ENCODE measurements at places on chromosomes 6 and 20. TPM values are rescaled to one million over a fixed set of nuclear protein-coding genes. Genes with fewer than 3 reads are reported as not detected.
A peak's percentile ranks its signal among the peaks of the same experiment; 100 is the strongest.

GRCh38 chr6:139137706-139138105 is 2.8 kb downstream of the HECA start:
- peaks cover 55% of the 10 kb centered on the region for H3K4me1 ChIP-seq
- H3K4me3 ChIP-seq: peak overlapping the region; percentile 86
- no peaks in the 10 kb centered on the region for H3K27me3 ChIP-seq

The CCDC167 gene
- total RNA-seq: 86.3 TPM

The MYLIP gene
- 9.0 TPM for total RNA-seq

DNA sequence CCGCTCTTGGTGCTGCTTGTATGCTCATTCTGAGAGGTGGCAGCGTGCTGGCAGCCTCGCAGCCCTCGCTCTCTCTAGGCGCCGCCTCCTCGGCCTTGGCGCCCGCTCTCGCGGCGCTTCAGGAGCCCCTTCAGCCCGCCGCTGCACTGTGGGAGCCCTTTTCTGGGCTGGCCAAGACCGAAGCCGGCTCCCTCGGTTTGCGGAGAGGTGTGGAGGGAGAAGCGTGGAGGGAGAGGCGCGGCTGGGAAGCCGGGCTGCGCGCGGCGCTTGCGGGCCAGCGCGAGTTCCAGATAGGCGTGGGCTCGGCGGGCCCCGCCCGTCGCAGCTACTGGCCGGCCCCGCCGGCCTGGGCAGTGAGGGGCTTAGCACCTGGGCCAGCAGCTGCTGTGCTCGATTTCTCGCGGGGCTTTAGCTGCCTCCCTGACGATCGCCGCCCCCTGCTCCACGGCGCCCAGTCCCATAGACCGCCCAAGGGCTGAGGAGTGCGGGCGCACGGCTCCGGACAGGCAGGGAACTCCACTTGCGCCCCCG is 19.5 kb upstream of the FAM8A1 start:
- DNase-seq: no peak
- H3K27ac ChIP-seq: no peak overlapping the region
- H3K4me1 ChIP-seq: no peaks in the 10 kb centered on the region
- no peak overlapping the region for H3K4me3 ChIP-seq
- no peaks in the 10 kb centered on the region for H3K36me3 ChIP-seq

GRCh38 chr6:149220882-149221773 is 96.4 kb upstream of the TAB2 start:
- no peaks in the 10 kb centered on the region for H3K27me3 ChIP-seq
- H3K27ac ChIP-seq: no peak overlapping the region
- no peak overlapping the region for H3K4me3 ChIP-seq
- peaks cover 7% of the 10 kb centered on the region for H3K4me1 ChIP-seq
- H3K36me3 ChIP-seq: no peaks in the 10 kb centered on the region

The DBNDD2 gene
- total RNA-seq: 12.6 TPM

- H3K4me3 ChIP-seq: no peak overlapping the region
- H3K4me1 ChIP-seq: no peaks in the 10 kb centered on the region
- H3K27ac ChIP-seq: no peak overlapping the region
- no peak for DNase-seq
- H3K36me3 ChIP-seq: no peaks in the 10 kb centered on the region
- no peaks in the 10 kb centered on the region for H3K27me3 ChIP-seq
Measured at GRCh38 chr6:67358241-67358640, 1276.8 kb upstream of the ADGRB3 start.

The WFDC10B gene
- not detected for total RNA-seq

GRCh38 chr20:2822073-2822472 is 5.9 kb downstream of the TMEM239 start:
- no peak overlapping the region for H3K27ac ChIP-seq
- H3K27me3 ChIP-seq: peaks cover 5% of the 10 kb centered on the region
- peak; percentile 45 for DNase-seq
- H3K4me1 ChIP-seq: peaks cover 17% of the 10 kb centered on the region
- H3K36me3 ChIP-seq: no peaks in the 10 kb centered on the region

DNA sequence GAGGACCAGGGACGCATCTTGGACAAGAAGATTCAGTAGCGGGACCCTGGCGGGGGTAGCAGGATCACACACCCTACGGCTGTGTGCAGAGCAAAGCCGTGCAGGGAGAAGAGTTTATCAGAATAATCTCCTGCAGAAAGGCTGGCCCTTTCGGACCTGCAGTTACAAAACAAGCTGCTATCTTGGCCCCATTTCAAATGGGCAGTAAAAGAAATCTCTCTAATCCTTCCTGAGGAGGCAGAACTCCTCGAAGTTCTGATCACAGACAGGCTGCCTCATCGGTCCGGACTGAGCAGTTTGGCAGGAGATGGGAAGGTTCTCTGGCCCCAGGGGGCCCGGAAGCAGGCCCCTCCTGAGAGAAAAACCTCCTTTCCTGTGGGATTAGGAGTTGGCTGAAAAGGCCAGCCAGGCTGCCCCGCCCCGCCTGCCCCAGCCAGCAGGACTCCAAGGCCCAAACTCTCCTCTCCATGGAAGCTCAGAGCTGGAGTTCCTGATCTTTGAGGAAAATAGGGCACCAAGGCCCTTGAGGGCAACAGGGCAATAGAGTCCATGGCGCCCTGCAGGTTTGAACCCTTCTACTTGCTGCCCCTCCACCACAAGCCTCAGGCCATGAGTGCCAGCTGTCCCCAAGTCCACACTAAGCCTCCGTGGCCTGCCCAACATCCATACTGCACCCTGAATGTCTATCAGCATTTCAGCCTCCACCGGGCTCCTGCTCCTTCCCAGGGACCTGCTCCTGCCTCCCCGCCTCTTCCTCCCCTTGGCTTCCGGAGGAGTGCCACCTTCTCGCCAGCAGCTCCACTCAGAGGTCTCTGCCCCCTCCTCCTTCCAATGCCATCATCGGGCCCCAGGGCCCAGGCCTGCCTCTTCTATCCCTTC is 141.3 kb downstream of the PREX1 start:
- H3K4me1 ChIP-seq: peaks cover 19% of the 10 kb centered on the region
- H3K27me3 ChIP-seq: no peaks in the 10 kb centered on the region
- H3K36me3 ChIP-seq: peaks cover 30% of the 10 kb centered on the region
- no peak overlapping the region for H3K27ac ChIP-seq

The ELOVL2 gene
- total RNA-seq: not detected

The PRPH2 gene
- 0.15 TPM for total RNA-seq

- H3K27me3 ChIP-seq: no peaks in the 10 kb centered on the region
- H3K36me3 ChIP-seq: no peaks in the 10 kb centered on the region
- H3K27ac ChIP-seq: no peak overlapping the region
- no peak for DNase-seq
- peaks cover 19% of the 10 kb centered on the region for H3K4me1 ChIP-seq
Measured at GRCh38 chr6:166253778-166254204, 54.4 kb downstream of the PRR18 start.

The RNF39 gene
- total RNA-seq: not detected

- H3K36me3 ChIP-seq: no peaks in the 10 kb centered on the region
- no peak overlapping the region for H3K27ac ChIP-seq
- H3K4me3 ChIP-seq: peak overlapping the region; percentile 58
- H3K4me1 ChIP-seq: peaks cover 57% of the 10 kb centered on the region
- DNase-seq: no peak
Measured at GRCh38 chr6:127950566-127951145, 49.8 kb upstream of the THEMIS start.

DNA sequence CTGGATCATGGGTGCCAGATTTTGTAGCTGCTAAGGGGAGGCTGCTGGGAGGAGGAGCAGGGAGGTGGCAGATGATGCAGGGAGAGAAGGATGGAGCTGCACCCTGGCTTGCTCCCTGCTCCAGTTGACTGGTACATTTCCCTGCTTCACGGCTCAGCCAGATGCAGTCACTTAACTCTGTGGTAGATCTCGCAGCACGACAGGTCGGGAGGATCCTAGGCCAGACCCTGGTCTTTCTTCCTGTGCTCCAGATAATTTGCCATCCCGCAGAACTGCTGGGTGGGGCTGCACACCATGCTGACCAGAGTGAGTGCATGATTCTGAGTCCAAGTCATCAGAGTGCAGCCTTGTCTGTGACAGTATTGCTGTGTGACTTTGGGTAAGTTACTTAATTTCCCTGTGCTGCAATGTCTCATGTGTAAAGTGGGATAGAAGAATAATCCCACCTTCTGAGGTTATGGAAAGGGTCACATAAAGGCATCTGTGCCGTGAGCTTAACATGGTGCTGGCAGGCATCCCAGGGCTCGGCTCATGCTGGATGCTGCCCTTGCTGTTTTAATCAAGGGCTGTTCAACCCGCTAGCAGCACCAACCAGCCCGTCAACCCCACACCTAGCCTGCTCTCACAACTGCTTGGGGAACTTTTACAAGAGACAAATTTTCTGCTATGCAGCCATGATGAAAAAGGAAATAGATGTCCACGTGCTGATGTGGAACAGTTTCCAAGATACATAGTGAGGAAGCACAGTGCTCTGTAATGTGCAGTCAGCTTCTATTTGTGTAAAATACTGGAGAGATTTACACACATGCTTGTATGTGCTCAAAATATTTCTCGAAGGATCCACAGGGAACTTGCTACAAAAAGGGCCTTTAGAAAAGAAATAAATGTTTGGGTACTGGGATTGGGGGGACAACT is 257.9 kb downstream of the CDH26 start:
- no peaks in the 10 kb centered on the region for H3K36me3 ChIP-seq
- H3K27ac ChIP-seq: no peak overlapping the region
- no peak for DNase-seq
- H3K4me1 ChIP-seq: no peaks in the 10 kb centered on the region
- no peak overlapping the region for H3K4me3 ChIP-seq
- H3K27me3 ChIP-seq: no peaks in the 10 kb centered on the region

DNA sequence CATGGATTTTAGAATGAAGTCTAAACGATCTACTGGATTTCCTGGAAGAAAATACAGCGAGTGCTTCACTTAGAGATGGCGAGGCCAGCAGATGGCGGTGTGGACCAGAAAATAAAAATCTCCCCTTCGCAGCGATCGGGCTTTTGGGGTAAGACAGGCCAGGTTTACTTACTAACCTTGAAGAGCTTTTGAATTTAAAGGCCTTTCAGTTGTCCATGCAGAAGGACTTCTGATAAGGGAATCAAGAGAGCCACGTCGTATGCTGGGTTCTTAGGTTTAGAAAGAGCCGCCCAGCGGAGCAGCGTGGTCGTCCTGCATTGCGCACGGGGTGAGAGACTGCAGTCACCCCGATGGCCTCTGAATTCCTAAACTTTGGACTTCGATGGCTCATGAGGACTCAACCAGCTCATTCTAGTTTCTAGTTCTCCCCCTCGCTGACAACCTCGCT is 125.2 kb upstream of the RALGAPA2 start:
- H3K36me3 ChIP-seq: no peaks in the 10 kb centered on the region
- no peaks in the 10 kb centered on the region for H3K27me3 ChIP-seq
- no peaks in the 10 kb centered on the region for H3K4me1 ChIP-seq
- no peak overlapping the region for H3K4me3 ChIP-seq

DNA sequence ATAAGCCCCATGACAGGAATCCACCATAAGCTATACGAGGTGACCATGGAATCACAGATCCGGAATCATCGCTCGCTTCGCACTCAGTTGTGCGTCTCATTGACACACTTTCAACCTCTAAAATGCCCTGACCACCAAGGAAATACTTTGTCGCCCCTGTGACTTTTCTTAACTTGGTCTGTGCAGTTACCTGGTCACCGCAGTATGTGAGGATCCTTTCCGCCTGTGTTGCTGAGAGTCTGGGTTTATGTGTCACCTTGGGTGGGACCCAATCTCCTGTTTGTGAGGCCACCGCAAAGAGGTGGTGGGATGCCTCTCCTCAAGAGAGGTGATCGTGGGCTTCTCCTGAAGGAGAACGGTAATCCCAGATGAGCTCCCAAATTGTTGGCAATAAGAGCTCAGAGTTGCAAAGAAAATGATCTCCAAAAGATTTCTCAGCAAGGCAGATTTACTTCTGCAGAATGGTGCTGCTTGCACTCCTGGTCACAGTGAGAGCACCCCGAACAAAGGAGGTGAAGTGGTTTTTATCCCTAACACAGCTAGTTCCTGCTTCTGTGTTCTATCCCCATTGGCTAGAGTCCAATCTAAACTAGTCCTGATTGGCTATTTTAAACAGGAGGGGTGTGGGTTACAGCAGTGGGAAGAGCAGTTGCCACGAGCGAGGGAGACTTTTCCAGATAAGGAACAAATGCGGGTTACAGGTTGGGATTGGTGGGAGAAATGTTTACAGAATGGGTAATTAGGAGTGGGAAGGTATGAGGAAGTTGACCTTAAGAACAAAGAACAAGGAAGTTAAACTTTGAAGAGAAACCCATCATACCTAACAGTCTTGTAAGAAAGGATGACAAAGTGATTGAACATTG is 9.1 kb upstream of the ZNFX1 start:
- H3K4me1 ChIP-seq: peaks cover 25% of the 10 kb centered on the region
- H3K27ac ChIP-seq: no peak overlapping the region
- no peaks in the 10 kb centered on the region for H3K27me3 ChIP-seq
- peaks cover 82% of the 10 kb centered on the region for H3K36me3 ChIP-seq

DNA sequence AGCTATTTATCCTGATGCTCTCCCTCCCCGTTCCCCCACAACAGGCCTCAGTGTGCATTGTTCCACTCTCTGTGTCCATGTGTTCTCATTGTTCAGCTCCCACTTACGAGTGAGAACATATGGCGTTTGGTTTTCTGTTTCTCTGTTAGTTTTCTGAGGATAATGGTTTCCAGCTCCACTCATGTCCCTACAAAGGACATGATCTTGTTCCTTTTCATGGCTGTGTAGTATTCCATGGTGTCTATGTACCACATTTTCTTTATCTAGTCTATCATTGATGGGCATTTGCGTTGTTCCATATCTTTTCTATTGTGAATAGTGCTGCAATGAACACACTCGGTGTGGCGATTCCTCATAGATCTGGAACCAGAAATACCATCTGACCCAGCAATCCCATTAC is 225.9 kb upstream of the CDH4 start:
- no peaks in the 10 kb centered on the region for H3K27me3 ChIP-seq
- H3K27ac ChIP-seq: no peak overlapping the region
- H3K4me1 ChIP-seq: no peaks in the 10 kb centered on the region
- H3K36me3 ChIP-seq: no peaks in the 10 kb centered on the region
- H3K4me3 ChIP-seq: no peak overlapping the region
- no peak for DNase-seq

- no peak for DNase-seq
- H3K27me3 ChIP-seq: no peaks in the 10 kb centered on the region
- peaks cover 27% of the 10 kb centered on the region for H3K36me3 ChIP-seq
- H3K4me3 ChIP-seq: no peak overlapping the region
- no peak overlapping the region for H3K27ac ChIP-seq
Measured at GRCh38 chr6:49454787-49455709, 8.0 kb downstream of the MMUT start.

GRCh38 chr6:30543821-30544220 is 12.5 kb downstream of the GNL1 start:
- DNase-seq: peak; percentile 20
- peaks cover 33% of the 10 kb centered on the region for H3K4me1 ChIP-seq
- H3K27ac ChIP-seq: no peak overlapping the region
- H3K4me3 ChIP-seq: peak overlapping the region; percentile 6
- peaks cover 7% of the 10 kb centered on the region for H3K36me3 ChIP-seq
- no peaks in the 10 kb centered on the region for H3K27me3 ChIP-seq

DNA sequence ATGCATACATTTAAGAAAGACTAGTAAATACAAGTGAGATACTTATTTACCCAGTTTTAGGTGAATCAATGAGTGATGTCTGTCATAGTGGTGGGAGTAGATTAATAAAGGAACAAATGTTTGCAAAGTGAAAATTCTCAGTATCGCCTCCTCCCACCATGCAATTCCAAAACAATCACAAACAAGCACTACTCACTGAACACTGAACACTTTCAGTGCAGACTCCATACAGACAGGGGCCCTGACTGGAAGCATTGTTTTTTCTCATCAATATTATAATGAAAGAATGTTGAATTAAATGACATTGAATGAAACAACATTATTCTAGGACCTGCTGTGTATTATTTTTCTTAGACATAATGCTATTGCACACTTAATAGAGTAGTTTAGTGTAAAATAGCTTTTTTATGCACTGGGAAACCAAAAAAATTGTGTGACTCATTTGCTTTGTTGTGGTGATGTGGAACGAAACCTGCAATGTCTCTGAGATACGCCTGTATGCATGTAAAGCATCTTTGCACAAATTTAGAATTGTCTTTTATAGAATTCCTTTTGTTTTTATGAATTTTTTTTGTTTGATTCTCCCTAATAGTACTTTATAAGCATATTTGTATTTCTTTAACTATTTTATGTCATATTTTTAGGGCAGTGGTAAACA is 317.5 kb downstream of the UTRN start:
- H3K4me1 ChIP-seq: peaks cover 12% of the 10 kb centered on the region
- DNase-seq: no peak
- H3K36me3 ChIP-seq: no peaks in the 10 kb centered on the region
